Fibroblast of gingiva (primary cell): ENCODE measurements at places on chromosomes 2 and 18.
A peak's percentile ranks its signal among the peaks of the same experiment; 100 is the strongest.

GRCh38 chr18:54905629-54906028, 53.6 kb downstream of the CCDC68 start:
- no peak for DNase-seq

DNA sequence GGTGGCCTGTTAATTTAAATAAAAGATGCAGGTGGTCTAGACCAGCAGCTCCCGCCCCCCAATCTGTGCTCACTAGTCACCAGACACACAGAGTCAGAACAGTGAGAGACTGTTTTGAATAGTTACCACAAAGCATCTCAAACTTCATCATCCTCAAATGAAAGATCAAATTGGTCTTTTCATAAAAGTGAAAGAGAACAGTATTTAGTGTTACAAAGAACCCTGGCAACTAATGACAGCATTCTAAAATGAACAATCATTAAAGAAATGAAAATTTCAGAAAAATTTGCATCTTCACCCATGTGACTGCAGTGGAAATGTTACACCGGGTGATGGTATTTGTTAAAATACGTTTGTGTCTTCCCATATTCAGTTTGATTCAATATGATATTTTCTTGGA, 65.5 kb upstream of the PMAIP1 start:
- no peak for DNase-seq

DNA sequence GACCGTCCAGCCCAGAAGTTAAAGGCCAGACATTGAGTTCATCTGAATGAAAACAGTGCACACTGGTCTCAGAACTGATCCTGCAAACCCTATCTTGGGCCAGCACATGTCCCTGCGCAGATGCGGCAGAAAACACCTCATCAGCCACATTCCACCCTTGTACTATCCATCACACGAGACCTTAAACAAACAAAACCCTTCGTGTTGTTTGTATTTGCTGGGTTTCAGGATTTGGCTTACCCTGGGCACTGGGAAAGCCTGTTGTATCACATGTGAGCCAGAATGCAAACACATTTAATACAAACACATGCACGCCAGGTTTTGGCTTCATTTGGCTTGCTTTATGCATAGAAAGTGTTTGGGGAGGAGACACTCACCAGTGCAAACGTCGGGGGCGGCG, 12.5 kb downstream of the WIPF1 start:
- peak; percentile 23 for DNase-seq

DNA sequence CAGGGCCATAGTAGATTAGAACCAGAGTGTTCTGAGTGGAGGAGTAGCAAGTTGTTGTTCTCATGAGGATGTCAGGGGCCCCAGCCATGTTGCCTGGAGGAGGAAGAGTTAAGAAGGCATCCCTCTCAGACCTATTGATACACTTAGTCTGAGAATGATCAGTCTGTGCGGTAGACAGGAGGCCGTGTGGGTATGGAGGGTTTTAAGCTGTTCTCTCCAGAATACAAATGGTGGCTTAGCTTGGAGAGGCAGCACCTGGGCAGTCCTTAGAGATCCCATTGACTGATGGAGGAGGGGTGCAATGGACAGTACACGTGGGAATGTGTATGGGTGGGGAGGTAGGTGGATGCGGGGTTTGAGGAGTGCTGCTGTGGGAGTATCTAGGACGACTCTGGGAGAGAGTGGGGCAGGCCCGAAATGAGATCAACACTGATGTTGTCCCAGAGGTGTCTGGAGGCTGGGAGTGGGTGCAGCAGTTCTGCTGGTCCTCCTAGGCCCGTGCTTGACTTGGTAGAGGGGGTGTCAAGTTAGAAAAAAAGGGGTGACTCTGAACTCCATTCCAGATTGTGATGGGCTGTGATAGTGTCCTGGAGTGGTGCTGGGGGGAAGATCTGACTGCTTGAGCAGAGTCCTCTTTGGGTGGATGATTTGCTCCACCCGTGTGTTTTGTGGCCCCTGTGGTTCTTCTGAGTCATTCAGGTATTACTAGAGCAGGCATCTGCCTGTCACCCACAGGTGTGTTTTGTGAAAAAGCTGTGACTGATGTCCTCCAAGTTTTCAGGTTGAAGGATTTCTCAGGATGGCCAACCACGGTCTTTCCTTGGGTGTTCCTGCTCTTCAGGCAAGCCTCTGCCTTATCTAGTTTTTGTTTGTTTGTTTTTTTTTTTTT, 44.7 kb downstream of the C2orf42 start:
- DNase-seq, result no peak

DNA sequence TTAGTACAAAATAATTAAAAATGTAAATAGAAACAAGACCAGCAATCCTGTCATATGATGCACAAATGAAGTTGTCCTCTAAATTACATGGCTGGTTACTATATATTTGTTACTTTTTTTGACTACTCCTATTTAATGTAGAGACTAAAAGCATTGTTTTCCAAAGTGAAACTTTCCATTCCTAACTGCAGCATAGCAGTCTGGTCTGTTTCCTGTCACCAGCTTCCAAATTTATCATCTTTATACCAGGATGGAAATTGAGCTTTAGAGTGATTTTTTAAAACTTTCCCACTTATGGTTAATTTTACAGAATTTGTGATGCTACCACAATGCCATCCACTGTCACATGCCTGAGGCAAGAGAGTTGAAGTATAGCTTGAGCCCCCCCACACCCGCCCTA, 33.5 kb upstream of the RAB27B start:
- DNase-seq, result no peak

- DNase-seq, result peak; percentile 60
Observed at GRCh38 chr2:100998235-100998573, 3.9 kb upstream of the RPL31 start.

DNA sequence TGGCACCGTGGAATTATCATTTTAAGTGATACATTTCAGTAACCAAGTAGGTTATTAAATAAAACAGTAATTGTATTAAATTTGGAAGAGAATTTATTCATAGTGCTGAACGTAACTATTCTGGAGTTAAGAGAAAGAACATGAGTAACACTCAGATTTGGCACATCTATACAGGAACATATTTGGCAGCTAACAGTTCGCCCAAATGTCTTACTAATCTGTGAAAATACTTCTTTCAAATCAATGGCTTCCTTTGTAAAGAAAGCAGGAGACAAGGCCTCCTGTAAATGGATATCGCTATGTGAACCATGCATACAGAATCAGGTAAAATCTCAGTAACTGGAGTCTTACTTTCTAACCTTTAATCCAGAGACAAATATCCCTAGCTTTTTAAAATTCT, 64.4 kb downstream of the ZNF516 start:
- peak; percentile 35 for DNase-seq

DNA sequence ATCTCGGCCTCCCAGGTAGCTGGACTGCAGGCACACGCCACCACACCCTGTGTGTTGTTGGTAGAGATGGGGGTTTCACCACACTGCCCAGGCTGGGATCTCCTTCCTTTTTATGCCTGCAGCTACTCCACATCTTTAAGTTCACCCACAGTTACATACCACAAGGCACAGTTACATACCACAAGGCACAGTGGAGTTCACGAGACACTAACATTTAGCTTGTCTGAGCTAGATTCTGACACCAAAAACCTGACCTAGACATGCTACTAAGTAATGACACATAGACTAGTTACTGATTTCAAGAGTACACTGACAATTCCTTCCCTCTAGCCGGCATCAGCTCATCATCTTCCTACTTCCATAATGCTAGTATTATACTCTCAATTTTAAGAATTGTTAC, 4.3 kb downstream of the POLR2D start:
- no peak for DNase-seq

DNA sequence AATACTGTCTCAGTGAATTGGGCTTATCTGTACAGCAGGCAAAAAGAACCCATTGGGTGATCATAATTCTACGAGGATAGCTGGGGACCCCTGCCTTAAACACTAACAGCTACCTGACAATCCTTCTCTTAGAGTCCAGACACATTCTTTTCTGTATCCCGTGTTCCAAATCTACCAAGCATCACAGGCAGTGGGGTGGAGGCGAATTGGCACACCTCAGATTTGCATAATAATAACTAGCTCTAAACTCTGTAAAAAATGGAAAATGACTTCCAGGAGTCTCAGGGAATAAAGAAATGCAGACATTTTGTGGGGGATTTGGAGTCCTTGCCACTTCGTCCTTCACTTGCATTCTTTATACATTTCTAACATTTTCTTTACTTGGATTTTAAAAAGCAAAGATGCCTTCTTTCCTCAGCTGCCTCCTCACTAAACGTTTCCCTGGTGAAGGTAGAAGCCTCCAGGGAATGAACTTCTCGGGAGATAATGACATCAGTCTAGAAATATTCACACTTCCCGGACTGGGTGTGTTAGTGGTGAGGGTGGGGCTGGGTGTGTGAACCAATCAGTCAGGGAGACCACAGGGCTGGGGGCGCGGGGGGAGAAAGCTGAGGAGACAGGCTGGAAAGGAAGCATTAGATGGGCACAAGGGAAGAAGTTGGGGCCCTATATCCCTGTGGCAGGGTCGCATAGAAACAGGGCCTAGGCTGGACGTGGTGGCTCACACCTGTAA, 59.1 kb upstream of the BOD1L2 start:
- DNase-seq, result no peak

DNA sequence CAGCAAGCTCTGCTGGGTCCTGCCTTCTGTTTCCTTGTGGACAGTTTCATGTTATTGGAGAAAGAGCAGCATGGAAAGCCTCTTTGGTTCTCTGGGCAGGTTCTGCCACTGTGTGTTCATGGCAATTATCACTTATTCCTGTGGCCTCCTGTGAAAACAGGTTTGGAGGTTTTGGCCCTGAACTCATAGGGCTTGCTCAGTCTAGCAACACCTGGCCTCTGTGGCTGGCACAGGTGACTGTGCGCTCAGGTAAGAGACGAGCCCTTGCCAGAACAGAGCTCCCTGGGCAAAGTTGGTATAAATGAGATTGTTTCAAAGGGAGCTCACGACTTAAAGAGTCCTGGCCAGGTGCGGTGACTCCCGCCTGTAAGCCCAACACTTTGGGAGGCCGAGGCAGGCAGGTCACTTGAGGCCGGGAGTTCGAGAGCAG, 5.7 kb downstream of the CEP68 start:
- no peak for DNase-seq

GRCh38 chr2:20419007-20419576, 27.8 kb upstream of the RHOB start:
- peak; percentile 25 for DNase-seq

DNA sequence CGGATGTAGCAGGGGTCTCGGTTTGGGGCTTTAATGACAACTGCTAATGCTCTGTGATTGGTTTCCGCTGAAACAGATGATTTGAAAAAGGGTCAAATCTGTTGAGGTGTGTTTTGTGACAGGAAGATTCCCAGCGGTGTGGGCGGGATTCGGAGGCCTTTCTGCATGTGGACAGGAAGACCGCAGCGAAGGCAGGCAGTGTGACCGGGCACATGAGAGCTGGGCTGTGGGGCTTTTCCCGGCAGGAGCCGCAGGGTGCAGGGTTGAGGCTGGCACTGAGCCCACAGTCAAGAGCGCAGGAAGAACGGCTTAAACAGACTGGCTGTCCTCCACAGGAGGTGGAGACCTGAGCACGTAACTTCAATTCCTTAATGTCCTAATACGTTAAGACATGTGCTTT, 180.0 kb upstream of the TPO start:
- DNase-seq, result no peak

GRCh38 chr2:40201425-40201824, 250.5 kb downstream of the SLC8A1 start:
- no peak for DNase-seq

DNA sequence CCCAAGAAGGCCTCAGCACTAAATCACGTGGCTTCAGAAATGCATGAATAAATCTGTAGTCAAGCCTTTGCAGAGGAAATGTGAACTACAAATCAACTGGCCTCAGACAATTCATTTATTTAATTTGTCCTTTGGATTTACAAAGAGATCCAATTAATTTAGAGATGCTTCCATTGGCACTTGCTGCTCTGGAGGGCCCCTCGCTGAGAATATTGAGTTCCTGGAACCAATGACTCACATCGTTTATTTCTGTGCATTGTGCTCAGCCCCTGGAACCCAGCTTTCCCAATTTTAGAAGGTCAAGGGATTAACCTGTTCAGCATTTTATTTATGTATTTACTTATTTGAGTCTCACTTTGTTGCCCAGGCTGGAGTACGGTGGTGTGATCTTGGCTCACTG, 47.2 kb upstream of the MGAT4A start:
- no peak for DNase-seq

DNA sequence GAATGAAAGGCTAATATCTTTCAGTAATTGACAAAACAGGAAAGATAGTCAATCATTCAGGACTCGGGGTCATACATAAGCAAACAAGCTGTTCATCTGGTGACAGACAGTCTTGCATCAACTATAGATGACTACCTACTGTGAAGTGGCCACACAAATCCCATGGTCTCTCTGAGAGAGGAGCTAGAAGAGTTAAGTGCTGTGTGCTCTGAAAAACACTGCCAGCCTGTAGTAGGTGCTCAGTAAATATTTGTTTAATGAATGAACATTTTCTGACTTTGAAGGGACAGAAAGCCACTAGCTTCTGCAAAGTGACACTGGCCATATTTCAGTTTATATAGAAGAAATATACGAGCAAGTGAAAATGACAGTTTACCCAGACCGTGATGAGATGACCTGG, 184.0 kb upstream of the CHAC2 start:
- DNase-seq, result no peak

- DNase-seq, result no peak
Observed at GRCh38 chr2:208183972-208184705, 5.7 kb downstream of the C2orf80 start.

DNA sequence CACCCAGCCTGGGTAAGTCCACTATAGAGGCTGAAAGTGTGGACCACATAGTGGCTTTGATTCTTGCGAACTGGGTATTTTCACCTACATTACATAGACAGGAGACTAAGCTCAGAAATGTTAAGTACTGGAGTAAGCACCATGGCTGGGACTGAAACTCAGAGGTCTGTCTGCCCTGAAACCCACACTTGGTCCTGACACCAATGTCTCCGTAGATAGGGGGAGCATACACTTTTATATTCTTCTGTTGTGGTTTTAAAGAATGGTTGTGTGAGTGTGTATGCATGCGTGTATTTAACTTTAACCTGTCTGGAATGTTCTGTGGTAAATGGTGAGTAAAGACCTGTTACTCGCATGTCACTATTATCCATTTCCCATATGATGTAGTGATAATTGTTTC, 10.3 kb upstream of the NPPC start:
- DNase-seq, result no peak

DNA sequence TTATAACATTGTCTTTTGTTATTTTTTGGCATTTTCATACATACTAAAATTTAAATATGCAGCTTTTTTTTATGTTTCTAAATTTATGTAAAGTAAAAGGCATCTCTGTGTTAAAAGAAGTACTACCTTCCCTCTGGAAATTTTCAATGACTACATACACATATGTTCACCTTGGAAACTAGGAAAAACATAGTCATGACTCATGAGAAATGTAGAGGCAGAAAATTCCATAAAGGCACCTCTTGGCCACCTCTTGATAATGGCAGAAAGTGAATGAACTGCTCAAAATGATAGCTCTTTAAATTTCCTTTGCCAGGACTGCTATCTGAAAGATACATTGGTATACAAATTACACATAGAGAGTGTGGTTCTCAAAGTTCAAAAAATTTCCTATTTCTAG, 889.1 kb upstream of the ZEB2 start:
- no peak for DNase-seq

DNA sequence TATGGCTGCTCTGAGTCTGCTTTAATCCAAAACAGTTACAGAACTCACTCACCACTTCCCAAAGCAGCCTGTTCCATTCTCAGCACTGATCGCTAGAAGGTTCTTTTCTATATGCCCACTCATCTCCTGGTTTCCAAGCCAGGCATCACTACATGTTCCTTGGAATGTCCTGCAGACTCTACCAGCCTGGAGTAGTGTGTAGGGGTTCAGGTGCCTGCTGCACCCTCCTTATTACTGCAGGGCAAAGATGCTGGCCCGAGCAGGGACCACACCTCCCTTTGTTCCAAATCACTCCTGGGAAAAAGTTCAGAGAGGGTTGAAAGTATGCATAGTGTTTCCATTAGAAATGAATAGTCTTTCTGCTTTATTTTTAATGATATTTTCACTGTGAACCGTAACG, 196.6 kb downstream of the SH3RF3 start:
- no peak for DNase-seq
